ENCODE measurements at places on chromosomes 6 and 20.
A peak's percentile ranks its signal among the peaks of the same experiment; 100 is the strongest.

DNA sequence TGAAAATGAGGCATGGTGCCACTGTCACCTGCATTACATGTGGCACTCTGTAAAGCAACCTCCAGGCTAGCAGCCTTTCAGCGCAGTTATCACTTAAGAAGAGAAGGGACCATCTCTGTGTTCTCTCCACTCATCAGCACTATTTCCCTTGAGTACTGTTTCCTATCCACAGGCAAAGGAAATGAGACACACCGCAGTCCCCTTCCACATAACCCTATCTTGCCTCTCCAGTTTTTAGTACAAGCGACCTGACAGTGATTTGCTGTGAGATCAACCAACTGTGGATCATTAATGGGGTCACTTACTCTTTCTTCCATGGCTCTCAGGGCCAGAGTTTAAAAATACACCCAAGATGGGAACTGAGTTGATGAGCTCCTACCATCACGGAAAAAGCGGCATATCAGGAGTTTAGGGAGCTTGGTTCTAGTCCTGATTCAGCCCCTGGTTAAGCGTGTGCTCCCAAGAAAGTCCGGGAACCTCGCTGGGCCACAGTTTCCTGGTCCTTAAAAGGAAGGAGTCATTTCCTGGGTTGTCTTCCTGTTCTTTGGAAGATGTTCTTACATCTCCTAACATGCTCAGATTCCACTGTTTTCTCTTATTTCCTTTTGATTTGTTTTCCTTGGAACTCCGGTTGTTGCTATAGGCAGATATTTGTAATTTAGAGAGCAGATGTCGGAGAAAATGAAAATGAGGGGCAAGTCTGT, 27.3 kb downstream of the PRDM1 start:
- no peak for DNase-seq

DNA sequence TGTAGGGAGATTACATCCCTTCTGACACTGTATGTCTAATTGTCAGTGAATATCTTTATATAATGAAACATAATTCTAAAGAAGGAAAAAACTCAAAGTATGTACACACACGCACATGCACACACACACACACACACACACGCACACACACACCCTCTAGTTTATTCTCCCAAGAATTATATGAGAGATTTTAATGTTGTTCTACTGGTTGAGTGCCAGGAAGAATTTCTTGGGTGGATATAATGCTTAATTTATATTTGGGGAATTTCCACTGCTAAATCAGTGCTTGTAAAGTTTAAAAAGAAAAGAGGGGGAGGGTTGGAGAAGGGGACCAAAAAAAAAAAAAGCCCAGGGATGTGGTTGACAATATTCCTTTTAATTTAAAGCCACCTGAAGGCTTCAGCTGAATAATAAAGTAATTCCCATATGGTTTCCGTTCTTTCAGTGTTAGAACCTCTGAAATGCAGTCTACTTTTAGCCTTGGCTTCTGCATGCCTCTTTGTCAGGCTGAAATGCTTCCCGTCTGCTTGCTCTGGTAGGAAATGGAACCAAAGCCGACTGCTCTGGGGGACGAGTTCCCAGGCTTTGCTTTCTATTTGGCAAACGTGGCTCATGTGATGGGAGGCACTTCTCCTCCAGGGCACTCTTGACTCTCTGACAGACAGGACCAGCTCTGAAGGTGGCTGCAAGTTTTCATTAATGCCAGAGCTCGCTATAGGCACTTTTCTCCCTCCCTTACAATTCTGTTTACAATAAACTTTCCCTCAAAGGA, 225.4 kb downstream of the PRL start:
- DNase-seq: no peak

- DNase-seq: peak; percentile 85
These were observed 43.4 kb upstream of the RALGAPA2 start for GRCh38 chr20:20755674-20756319.

DNA sequence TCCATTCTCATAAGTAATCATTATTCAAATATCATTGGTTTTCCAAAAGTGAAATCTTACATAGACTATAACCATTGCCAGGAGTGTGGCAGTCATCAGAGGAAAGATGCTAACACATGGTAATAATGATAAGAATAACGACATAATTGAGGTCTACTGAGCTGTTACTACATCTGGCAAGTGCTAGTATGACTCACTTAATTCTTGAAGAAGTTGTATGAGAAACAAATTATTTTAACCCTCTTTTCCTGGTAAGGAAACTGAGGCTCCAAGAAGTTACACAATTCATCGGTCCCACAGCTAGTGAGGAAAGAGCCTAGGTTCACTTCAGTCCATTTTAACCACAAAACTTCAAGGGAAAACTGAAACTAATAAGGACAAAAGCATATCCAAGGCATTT, 335.6 kb upstream of the BTBD3 start:
- no peak for DNase-seq

DNA sequence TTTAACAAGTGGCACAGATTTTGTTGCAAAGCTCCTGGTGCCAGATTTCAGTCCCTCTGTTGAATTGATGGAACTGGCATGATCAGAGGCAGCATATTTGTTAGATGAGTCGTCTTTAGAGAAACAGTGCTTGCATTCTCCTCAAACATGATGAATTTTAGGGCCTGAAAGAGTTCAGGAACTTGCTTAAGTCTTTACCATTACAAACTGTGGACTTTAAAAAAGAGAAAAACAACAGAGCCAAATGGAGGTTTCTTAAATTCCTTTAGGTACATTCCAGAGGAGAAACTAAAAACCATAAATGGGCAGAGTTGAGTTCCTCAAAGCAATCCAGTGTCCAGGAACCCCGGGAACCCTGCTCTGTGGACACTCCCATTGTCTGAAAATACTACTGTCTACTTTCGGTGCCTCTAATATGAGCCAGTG, 2.5 kb downstream of the GTF2H5 start:
- no peak for DNase-seq

DNA sequence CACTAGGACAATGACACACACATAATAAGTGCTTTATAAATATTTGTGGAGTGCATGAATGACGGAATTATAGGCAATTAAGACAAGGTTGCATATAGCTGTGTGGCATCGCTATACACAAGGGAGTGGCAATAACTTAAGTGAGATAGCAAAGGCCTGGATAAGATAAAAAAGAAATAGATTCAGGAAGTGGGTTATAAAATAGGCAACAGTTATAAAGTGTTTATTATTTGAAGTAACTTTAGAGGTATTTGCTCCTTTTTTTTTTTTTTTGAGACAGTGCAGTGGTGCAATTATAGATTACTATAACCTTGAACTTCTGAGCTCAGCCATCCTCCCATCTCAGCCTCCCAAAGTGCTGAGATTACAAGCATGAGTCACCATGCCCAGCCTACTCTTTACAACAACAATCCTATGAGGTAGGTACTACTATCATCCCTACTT, 75.9 kb upstream of the LOC128125822 start:
- no peak for DNase-seq

DNA sequence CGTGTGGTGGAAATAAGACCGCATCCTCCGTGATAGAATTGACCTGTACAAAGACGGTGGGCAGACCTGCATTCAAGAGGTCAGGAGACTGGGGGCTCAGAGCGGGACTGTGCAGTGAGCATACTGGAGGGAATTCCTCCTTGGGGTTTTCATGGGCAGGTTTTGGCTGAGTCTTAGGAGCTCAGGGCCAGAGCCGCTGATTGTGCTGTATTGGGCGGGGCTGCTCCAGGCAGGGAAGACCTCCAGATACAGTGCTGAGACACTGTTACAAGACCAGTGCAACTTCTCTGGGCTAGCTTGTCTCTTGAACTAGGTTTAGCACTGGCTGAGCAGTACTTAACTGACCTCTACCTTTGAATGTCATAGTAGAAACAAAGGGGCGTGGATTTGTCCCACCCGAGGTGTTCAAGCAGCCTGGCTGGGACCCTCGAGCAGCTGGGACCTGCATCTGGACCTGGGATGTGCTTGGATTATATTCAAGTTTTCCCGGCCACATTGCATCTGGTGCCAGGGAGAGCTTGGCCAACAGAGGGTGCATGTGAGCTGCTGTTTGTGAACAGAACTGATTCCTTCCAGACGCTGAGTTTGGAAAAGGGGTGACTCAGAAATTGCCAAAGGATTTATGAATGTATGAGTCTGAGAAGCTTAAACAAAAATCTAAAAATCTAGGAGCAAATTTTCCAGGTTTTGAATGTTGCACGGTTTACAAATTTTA, 33.4 kb upstream of the SLC22A1 start:
- peak; percentile 66 for DNase-seq

GRCh38 chr6:4129446-4129845, 5.9 kb downstream of the ECI2 start:
- DNase-seq: no peak

GRCh38 chr6:109014606-109015005, 80.0 kb downstream of the SESN1 start:
- DNase-seq: no peak

DNA sequence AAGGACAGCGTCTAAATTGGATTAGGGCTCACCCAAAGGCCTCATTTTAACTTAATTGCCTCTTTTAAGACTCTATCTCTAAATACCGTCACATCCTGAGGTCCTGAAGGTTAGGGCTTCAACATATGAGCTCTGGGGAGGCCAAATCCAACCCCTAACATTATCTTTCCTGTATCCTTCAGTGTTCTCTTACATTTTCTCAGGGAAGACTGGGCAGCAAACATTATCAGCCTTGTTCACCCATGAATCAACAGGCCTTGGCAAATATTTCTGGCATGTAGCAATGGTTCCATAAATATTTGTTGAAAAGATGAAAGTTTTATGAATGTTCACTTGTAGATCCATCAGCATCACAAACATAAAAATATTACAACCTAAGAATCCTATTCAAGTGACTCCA, 24.6 kb upstream of the FOXF2 start:
- DNase-seq: no peak

GRCh38 chr6:10687582-10687981, 6.8 kb downstream of the C6orf52 start:
- no peak for DNase-seq

DNA sequence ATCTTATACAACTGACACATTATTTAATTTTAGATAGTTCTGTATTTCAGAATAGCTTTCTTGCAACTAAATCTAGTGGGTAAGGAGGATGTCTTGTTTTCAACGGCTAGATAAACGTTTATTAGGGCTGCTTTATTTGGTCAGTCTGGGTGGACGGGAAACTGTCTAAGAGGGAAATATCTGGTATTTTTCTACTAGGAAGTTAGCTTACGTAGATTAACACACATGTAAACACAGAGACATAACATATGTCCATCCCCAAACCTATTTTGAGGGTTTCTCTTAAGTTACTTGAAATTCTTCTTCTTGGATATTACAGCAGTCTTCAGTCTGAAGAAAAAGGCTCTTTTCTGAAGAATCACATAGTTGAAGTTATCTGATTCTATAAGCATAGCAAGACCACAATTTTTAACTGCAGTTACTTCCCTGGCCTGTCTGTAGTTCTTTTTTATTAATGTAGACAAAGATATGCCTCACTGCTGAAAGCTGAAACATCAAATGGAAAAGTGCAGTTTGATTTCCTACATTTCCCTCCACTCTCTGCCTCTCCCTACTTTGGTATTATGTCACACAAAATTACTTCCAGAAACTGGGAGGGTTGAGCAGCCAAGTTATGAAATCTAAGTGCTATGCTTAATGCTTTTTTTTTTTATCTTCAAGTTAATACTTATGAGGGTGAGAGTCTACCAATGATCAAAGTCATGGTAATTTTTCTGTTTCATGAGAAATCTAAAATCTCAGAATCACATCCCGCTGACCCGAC, 37.4 kb downstream of the PLAGL1 start:
- no peak for DNase-seq

- DNase-seq: no peak
These were observed 579.0 kb downstream of the EPHA7 start for GRCh38 chr6:92840246-92840930.

DNA sequence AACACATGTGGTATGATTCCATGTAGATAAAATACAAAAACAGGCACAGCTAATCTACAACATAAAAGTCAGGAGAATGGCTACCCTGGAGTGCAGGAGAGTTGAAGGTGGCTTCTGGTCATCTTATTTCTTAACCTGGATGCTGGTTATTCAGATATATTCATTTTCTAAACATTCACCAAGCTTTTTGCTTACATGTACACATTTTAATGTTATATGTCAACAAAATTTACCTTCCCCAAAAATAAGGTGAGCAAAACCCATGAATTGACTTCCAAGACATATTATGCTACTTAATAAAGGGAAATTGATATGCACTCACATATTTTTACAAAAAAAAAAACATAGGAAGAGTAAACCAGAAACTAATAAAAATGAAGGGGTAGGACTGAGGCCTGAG, 50.6 kb downstream of the B4GALT5 start:
- no peak for DNase-seq

DNA sequence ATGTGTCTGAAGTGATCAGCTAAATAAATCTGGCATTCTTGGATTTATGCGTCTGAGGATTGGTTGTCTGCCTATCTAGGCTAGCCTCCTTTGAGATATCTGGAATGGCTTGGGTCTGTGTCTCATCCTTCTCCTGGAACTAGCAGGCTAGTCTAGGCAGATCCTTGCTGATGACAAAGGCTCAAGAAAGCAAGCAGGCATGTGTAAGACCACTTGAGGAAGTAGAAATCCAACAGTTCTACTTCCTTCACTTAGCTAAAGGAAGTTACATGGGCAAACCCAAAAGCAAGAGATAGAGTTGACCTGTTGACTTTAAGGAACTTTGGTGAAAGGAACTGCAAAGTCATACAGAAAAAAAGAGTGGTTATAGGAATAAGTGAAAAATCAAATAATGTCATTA, 672.6 kb downstream of the MAFB start:
- DNase-seq: no peak

DNA sequence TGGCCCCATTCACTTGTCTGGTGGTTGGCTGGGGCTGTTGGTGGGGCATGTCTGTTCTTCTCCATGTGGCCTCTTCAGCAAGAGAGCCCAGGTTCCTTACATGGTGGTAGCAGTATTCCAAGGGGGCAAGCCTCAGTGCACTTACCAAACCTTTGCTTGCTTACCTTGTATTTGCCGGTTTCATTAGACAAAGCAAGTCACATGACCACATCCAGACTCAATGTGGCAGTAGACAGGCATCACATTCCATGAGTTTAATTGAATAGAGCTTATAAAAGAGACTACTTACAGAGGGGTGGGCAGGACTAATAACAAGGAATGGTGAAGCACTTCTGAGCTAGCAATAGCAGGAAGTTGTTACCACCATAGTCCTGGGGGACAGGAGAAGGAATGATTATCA, 78.6 kb downstream of the SNAP25 start:
- no peak for DNase-seq

DNA sequence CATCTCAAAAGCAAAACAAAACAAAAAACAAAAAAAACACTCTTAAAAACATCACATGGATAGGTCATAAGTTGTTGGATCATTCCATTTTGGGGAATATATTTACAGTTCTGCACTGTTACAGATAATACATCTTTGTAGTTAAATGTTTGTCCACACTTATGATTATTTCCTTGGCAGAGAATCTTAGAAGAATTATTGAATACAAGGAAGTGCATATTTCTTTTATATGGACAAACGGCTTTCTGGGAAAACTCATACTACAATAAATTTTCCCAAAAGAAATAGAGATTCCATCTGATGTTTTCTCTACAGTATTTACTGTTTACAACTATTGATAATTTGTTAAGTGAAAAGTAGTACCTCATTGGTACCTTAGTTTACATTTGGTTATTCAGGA, 33.8 kb downstream of the GMPR start:
- DNase-seq: no peak

GRCh38 chr20:48335308-48336050, 492.3 kb downstream of the PREX1 start:
- DNase-seq: no peak

GRCh38 chr20:47578543-47578942, 76.9 kb downstream of the NCOA3 start:
- no peak for DNase-seq
